ENCODE measurements at places on chromosomes 7 and 10.

GRCh38 chr7:10924370-10924769 lies 49.3 kb upstream of the PHF14 start:
- DNase-seq = no peak

DNA sequence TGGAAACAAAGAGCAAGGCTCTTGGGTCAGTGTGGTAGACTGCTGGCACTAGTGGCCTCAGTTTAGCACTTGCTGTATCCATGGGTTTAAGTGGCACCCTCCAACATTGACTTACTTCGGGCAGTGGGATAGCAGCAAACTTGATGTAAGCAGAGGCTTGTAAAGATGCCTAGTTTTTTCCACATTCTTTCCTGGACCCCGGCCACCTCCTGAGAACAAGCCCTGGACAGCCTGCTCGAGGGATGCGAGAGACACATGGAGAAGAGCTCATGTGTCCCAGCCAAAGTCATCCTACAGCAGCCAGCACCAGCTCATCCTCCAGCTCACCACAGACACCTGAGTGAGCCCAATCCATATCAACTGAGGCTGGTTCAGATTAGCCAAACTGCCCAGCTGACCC lies 142.7 kb upstream of the PCBD1 start:
- no peak for DNase-seq

DNA sequence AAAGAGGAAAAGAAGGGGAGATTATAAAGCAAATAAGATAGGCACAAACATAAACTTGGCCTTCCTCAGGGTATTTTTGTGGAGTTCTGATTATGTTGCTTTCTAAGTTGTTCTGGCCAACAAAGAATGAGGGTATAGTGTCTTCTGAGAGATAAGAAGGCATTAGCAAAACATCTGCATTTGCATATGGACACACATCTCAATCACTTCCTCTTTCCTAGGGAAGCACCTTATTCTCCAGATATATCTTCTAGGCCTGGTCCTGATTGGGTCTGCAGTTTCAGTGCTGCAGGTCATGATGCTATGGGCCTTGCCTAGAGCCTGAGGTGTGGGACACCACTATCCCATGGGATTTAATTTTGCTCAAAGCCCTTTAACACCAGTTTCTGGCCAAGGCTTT lies 308.8 kb upstream of the PHYHIPL start:
- DNase-seq = no peak

GRCh38 chr10:122450353-122450990 lies 4.0 kb upstream of the ARMS2 start:
- DNase-seq = no peak

GRCh38 chr7:144408121-144408520 lies 4.6 kb upstream of the NOBOX start:
- DNase-seq = no peak

DNA sequence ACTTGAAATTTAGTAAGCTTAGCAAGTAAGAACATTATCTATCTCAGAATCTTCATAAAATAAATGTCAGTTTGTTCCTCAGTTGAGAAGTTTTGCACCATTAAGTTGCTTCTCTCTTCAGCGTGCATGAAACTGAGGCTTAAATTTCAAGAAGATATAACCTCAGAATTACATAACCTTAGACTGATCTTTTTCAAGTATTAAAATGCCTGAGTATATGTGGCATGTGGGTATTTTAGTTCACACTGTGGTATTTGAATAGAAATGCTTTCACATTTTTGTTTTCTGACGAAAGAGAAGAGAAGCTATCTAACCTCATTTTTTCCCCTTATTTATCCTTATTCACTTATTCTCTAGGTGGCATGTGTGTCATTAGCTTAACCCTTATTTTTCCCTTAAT lies 104.1 kb downstream of the PHF14 start:
- DNase-seq = no peak

DNA sequence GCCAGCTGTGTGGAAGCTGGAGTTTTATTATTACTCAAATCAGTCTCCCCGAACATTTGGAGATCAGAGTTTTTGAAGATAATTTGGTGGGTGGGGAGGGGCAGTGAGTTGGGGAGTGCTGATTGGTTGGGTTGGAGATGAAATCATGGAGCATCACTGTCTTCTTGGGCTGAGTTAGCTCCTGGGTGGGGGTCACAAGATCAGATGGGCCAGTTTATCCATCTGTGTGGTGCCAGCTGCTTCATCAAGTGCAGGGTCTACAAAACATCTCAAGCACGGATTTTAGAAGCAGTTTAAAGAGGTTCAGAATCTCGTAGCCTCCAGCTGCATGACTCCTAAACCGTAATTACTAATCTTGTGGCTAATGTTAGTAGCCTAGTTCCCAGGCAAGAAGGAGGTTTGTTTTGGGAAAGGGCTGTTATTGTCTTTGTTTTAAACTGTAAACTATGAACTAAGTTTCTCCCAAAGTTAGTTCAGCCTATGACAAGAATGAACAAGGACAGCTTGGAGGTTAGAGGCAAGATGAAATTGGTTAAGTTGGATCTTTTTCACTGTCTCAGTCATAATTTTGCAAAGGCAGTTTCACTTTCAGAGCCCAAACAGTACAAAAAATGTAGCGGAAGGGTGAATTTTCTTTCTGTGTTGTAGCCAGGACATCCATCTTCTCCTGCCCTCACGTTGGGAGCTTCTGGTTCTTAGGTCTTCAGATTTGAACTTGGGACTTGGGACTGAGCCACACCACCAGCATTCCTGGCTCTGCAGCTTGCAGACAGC lies 43.1 kb downstream of the KLF6 start:
- DNase-seq = no peak

GRCh38 chr10:14003517-14004184 lies 327.1 kb downstream of the FRMD4A start:
- no peak for DNase-seq

- no peak for DNase-seq
Measured at GRCh38 chr7:158854681-158855081, 1.7 kb upstream of the DYNC2I1 start.

DNA sequence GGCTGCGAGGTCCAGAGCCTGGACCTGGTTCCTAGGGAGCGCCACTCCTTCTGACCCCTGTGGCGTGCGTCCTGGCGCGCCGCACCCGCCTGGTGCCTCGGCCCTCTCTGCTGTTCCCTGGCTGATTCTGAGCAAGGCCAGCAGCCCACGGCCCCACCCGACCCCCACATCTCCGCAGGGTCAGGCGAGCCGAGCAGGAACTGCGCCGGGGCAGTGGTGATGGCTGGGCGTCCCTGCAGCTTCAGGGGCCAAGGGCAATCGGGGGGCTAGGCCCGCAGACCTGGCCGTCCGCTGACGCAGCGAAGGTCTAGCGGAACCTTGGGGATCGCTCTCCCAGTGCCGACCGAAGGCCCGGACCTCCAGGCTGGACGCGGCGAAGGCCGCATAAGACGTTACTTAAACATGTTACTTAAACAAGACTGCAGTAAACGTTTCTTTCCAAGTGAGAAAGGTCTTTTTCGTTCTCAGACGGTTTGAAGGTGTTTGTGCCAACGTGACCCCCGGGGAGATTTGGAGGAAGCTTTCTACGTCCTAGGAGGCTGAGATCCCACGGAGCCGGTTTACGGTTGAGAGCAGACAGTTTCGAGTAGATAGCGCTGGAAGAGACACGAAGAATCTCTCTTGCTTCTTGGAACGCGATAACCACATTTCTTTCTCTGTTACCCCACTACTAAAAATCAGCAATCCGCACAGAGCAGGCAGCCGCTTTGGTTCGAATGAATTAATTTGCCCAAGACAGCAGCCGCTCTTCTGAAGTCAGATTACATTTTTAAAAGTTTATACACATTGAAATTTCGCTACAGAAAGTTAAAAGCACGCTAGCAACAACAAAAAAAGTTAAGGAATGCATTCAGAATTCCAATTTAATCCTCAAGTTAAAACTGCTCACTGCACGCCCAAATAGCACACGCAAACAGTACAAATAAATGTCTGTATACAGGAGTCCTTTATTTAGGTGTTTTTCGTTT lies 4.9 kb upstream of the NKX2-3 start:
- no peak for DNase-seq

GRCh38 chr7:131564640-131565039 lies 8.2 kb upstream of the PODXL start:
- DNase-seq = no peak

DNA sequence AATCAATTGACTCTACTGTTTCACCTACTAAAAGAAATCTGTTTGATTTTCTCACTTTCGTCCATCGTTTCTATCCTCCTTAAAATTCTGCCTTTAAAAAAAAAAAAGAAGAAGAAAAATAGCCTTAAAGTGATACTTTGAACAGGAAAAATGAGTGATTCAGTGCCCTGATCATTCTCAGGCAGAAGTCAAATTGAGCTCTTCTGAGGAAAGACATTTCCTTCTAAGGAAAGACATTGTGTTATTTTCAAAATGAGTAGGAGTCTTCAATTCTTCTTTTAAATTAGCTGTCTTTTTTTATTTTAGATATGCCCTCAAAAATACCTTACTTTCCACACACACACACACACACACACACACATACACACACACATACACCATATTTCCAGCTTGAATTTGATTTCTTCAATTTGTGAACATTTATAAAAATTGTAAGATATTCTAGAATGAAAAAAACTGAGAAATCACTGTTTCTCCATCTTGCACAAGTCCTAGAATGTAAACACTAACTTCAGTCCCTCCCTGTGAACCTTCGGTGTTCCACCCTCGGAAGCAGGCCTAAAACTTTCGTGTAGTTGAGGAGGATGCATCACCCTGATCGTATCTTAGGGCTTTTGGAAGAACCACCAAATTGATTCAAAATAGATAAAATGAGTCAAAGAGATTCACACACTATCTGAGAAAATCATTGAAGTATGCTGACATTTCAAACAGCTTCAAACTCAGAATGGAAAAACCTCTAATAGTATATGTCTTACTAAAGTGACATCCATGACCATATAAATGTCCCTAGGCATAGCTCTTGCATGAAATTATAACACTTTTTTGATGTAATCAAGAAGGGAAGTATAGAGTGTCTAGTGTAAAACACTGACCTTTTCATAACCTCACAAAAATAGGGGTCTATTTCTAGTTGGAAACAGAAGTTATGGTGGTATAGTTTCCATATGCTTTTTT lies 270.8 kb downstream of the GATA3 start:
- no peak for DNase-seq

DNA sequence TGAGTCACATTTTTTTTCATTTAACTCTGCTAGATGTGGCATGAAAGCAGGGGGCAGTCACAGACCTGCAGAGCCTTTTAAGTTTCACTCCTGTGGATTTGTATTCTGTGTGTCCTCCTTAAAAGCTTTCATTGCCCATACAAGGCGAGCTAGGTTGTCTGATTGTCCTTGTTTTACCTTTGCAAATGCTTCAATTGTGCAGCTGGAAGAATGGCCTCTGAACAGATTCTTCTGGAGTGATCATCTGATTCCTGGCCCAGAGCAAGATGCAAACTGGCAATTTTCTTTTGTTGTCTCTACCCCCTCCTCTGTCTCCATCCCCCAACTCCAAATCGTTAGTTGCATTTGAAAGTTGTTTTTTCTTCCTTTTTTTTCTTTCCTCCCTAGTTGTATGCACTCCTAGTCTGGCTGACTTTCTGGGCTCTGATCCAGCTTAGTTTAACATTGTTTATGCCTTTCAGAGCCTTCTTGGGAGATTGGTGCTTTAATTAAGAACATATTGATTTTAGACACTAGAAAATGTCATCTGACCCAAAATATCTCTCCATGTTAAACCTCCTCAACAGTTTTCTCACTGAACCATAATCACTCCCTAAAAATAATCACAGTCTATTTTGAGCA lies 150.2 kb downstream of the REEP3 start:
- DNase-seq = no peak

DNA sequence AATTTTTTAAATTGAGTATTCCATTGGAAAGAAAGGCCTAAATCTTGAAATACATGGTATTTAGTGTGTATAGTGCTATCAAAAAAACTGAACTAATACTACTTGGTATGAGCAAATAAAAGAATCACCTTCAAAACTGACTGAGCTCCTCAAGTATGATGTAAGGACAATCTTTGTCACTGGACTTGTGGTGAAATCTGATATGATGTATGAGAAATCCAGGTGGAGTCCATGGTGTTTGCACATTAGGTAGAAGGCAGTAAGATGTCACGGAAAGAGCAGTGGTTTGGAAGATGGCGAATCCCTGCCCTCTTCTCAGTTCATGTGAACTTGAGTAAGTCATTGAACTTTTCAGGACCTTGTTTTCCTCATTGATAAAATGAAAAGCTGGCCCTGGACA lies 62.1 kb upstream of the COL1A2 start:
- DNase-seq = no peak

DNA sequence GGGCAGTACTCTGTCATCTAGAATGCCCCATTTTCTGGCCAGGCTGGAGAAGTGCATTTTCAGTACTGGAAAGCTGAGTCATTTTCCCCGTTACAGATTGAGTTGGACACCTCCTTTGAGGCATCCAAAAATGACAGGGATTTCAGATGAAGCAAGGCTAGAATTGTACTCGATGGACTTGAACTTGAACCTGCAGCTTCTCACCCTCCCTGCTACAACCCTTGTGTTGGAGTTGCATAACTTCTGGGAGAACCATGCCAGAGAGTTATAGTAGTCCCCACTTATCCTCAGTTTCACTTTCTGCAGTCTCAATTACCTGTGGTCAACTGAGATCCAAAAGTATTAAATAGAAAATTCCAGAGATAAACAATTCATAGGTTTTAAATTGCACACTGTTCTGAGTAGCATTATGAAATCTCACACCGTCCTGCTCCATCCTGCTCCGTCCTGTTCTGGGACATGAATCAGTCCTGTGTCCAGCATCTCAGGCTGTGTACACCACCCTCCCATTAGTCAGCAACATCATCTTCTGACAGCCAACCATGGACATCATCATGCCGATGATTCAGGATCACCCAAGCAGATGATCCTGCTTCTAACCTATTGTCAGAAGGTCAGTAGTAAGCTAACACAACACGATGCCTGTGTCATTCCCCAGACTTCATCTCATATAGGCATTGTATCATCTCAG lies 363.7 kb downstream of the DPP6 start:
- DNase-seq = no peak

DNA sequence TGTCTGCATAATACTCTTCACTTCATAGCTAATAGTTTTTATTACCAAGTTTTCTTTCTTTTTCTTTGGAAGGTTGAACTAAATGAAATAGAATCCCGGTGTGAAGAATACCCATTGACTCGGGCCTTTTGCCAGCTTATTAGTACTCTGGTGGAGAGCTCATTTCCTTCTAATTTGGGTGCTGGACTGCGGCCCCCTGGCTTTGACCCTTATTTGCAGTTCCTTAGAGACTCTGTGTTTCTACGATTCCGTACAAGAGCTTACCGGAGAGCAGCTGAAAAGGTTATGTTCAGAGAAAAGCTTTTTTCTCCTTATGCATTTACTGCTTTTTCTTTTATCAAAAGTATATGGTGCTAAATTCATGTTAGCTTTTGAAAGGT lies 40.2 kb downstream of the NUP205 start:
- no peak for DNase-seq

GRCh38 chr7:104059103-104059502 lies 69.6 kb upstream of the RELN start:
- no peak for DNase-seq
